ENCODE measurements at places on chromosomes 12 and 14.
A peak's percentile ranks its signal among the peaks of the same experiment; 100 is the strongest.

- DNase-seq, result no peak
Measured at GRCh38 chr14:59532419-59532818, 44.2 kb downstream of the CCDC175 start.

DNA sequence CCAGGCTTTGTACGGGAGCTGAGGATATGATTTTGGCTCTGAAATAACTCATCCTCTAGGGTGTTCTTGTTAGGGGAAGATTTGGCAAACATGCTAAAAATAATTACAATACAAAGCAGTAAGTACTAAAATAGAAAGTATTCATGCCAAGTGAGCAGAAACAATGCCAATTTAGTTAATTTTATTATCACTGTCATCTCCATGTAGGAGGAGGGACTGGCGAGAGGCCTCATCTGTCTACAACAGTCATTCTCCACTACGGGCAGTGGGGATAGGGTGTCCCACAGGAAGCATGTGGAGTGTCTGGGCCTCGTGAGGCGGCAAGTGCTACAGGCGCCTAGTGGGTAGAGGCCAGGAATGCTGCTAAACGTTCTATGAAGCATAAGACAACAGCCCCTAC, 3.3 kb downstream of the ISM2 start:
- no peak for DNase-seq

DNA sequence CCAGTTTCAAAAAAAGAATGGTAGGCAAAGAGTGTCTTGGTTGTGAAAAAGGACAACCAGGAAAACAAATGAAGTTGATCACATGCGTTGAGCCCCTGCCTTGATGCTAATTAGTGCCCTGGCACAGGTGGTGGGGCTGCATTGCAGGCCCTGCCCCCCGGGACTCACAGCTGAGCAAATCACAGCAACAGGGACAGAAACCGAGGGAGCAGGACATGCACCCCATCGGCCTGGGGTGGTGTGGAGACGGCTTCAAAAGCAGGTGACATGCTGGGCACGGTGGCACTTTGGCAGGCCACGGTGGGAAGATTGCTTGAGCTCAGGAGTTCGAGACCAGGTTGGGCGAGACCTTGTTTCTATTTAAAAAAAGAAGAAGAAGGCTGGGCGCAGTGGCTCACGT, 1.1 kb upstream of the PAPLN start:
- DNase-seq, result no peak

GRCh38 chr12:81819991-81820633, 61.0 kb upstream of the PPFIA2 start:
- DNase-seq, result peak; percentile 25

DNA sequence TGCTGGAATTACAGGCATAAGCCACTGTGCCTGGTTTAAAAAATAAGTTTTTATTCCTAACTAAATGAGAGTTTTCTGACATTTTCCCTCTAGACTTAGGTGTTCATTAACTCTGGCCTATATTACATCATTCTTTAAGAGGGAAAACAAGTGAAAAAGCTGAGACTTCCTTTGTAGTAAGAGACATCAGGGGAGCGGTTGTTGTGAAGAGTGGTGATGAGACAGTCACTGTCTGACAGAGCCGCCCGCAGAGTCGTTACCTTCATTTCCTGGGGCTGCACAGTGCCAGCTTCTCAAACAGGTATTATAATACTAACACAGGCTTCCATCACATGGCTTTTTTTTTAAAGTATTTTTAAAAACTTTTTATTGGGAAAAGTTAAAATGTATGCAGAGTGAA, 19.7 kb upstream of the TDRD9 start:
- no peak for DNase-seq

- peak; percentile 84 for DNase-seq
Measured at GRCh38 chr14:53894456-53894855, 62.2 kb downstream of the BMP4 start.

- DNase-seq, result no peak
Measured at GRCh38 chr14:53807108-53807507, 149.5 kb downstream of the BMP4 start.

DNA sequence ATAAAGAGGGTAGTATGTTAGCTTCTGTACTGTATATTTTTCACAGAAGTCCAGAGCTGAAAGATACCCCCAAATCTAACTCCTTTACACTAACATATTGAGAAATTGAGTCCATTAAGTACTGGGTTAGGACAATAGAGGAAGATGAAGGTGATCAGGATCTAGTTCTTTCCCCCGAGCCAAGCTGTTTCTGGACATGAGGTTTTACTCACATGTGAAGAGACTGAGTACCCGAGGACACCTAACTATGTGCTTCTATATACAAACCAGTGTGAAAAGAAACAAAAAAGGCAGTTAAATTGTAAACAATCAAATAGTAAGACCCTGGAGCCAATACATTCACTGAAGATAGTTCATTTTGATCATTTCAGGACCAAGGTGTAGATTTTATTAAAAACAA, 3.8 kb upstream of the TRHDE start:
- DNase-seq, result no peak

DNA sequence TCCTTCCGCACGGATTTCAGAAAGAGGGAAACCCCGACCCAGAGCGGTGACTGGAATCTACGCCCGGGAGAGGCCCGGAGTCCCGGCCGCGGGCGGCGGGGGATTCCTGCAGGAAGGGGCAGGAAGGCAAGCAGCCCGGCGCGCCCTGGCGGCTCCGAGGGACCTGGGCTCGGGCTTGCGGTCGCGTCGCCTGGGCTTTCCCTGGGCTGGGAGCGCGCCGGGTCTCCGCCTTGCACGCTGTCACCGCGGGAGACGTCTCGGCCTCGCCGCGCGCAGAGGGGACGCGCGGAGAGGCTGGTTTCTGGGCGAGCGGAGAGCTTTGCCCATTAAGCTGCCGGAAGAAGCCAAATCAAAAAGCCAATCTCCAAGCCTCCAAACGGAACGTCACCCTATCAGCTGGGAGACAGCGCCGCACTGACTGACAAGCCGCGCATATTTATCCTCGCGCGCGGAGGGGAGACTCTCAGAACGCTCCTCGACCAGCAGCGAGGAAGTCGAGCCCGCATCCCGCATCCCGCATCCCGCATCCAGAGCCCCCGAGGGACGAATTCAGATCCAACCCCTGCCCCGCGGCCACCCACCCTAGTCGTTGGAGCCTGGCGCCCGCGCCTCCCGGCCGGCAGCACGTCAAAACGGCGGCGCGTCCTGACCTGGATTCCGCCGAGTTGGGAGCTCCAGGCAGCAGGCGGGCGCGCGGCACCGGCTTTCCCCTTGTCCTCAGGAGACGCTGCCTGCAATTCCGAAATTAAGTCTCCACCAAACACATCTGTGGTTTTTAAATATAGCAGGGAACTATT, at the start of gene SLC8A3:
Gene SLC8A3, minus strand, starts transcription at position 293 of the 797 bp plus-strand sequence. CDS start 20,529 bp downstream, outside the sequence.
- DNase-seq, result peak; percentile 37

DNA sequence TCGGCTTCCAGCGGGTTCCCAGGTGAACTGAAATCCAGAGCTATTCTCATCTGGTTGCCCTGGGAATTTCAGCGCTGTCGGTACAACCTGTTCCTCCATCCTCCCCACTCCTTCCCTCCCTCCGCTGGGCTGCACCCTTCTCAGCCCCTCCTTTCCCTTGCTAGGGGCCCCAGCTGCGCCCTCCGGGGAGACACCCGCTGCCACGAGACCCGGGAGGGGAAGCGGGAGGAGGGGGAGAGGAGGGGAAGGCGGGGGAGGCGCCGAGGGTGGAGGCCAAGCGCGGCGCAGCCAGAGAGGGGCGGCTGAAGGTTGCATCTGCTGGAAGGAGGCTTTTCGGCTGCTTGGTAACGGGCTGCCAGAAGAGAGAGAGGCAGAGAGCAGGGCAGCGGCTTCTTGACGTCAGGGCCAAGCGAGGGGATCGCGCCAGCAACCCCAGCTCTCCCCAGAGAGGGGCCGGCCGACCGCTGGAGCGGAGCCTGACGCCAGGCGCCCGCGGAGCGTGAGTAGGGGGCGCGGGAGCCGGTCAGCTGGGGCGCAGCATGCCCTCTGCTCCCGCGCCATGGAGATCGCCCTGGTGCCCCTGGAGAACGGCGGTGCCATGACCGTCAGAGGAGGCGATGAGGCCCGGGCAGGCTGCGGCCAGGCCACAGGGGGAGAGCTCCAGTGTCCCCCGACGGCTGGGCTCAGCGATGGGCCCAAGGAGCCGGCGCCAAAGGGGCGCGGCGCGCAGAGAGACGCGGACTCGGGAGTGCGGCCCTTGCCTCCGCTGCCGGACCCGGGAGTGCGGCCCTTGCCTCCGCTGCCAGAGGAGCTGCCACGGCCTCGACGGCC, at the start of gene KCNA5:
Gene KCNA5, plus strand, starts transcription at position 291 of the 831 bp plus-strand sequence. Its CDS starts 269 bp downstream, at position 560.
- DNase-seq, result no peak

DNA sequence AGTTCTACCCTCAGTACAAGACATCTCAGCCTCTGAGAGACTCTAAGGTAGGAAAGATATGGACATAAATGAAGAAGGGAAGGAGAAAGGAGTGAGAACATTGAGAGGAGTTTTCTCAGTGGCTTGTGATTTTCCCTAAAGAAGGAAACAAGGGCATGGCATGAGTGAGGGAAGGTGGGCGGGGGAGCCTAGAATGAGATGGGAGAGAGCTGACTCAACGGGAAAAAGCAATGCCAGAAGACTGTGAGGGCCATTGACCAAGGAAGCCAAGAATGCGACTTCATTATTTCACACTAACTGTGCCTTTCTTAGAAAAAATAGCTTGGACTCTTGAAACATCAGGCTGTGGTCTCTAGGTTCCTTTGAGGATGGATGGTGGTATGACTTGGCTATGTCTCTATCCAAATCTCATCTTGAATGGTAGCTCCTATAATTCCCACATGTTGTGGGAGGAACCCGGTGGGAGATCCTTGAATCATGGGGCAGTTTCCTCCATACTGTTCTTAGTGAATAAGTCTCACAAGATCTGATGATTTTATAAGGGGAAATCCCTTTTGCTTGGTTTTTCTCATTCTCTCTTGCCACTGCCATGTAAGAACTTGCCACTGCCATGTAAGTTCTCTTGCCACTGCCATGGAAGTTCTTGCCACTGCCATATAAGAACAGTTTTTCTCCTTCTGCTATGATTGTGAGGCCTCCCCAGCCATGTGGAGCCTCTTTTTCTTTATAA, 279.6 kb downstream of the NUAK1 start:
- DNase-seq, result no peak

DNA sequence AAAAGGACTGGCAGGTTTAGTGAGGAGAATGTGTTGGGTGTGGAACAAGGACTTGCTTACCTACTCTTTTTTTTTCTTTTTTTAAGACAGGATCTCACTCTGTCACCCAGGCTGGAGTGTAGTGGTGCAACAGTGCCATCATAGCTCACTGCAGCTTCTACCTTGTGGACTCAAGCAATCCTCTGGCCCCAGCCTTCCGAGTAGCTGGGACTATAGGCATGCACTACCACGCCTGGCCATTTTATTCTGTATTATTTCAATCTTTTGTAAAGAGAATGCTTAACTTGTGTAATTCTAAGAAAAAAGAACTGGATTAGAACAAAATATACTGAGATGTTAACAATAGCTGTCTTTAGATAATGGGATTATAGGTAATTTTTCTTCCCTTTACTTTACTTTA, 1.9 kb upstream of the VRTN start:
- DNase-seq, result no peak

GRCh38 chr14:96501217-96501739, 904 bp upstream of the PAPOLA start:
- DNase-seq, result peak; percentile 3

DNA sequence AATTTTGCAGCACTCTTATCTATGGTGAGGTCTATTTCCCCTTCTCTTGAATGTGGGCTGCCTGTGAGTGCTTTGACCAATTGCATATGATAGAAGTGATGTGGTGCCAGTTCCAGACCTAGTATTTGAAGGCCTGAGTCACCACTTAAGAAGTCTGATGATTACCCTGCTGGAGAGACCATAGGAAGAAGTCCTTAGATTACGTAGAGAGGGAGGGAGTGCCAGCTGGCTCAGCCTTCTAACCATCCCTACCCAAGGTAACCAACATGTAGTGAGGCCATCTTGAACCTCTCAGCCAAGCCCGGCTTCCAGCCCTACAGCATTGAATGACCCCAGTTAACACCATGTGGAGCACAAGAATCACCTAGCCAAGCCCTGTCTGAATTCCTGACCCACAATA, 166.9 kb downstream of the NELL2 start:
- DNase-seq, result no peak

DNA sequence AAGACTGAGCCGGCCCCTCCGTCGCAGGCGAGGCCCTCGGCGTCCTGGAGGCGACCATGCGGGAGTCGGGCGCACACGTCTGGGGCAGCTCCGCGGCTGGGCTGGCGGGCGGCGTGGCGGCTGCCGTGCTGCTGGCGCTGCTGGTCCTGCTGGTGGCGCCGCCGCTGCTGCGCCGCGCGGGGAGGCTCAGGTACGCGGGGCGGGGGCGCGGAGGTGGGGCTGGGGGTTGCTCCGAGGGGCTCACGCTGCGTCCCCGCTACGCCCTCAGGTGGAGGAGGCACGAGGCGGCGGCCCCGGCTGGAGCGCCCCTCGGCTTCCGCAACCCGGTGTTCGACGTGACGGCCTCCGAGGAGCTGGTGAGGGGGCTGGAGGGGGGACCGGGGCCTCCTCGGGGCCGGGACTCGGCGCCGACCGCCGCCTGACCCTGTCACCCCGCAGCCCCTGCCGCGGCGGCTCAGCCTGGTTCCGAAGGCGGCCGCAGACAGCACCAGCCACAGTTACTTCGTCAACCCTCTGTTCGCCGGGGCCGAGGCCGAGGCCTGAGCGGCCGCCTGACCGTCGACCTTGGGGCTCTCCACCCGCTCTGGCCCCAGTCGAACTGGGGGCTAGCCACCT, 7.8 kb downstream of the AMN start:
- DNase-seq, result no peak

Data from fibroblast of upper back skin (primary cell).